Stomach (tissue), 19 donors: ENCODE measurements at places on chromosomes 5 and 9. TPM values are rescaled to one million over a fixed set of nuclear protein-coding genes. Genes with fewer than 3 reads are reported as not detected.
A peak's percentile ranks its signal among the peaks of the same experiment; 100 is the strongest.

DNA sequence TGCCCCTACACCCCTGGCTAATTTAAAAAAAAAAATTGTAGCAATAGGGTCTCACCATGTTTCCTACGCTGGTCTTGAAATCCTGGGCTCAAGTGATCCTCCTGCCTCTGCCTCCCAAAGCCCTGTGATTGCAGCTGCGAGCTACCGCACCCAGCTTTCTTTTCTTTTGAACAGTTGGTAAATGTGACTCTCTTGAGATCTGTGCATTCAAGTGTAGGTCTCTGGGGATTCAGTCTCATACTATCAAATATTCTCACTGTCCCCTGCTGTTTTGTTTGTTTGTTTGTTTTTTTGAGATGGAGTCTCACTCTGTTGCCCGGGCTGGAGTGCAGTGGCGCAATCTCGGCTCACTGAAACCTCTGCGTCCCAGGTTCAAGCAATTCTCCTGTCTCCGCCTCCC lies 42.3 kb upstream of the CXXC5 start:
- peaks cover 57% of the 10 kb centered on the region for H3K36me3 ChIP-seq
- H3K4me3 ChIP-seq: no peak overlapping the region
- no peaks in the 10 kb centered on the region for H3K27me3 ChIP-seq
- H3K27ac ChIP-seq: no peak overlapping the region
- no peaks in the 10 kb centered on the region for H3K4me1 ChIP-seq

GRCh38 chr5:179927824-179928223 lies 20.1 kb upstream of the TBC1D9B start:
- H3K4me3 ChIP-seq: no peak overlapping the region
- H3K4me1 ChIP-seq: no peaks in the 10 kb centered on the region
- no peaks in the 10 kb centered on the region for H3K36me3 ChIP-seq
- no peak for DNase-seq
- no peaks in the 10 kb centered on the region for H3K27me3 ChIP-seq

DNA sequence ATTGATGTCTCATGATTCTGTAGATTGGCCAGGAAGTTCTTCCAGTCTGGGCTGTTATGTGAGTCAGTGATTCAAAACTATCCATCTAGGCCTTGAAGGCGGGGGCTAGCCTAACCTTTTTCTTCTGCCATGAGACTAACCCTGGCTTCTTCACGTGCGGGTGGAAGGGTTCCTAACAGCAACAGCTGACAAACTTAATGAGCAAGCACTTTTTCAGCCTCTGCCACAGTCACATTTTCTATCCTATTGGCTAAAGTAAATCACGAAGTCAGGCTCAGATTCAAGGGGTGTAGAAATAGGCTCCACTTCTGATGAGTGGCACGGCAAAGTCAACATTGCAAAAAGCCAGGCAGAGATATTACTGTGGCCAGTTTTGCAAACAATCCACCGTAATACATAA lies 68.4 kb downstream of the STK32A start:
- DNase-seq: peak; percentile 3
- no peaks in the 10 kb centered on the region for H3K36me3 ChIP-seq
- H3K4me1 ChIP-seq: no peaks in the 10 kb centered on the region
- H3K27me3 ChIP-seq: no peaks in the 10 kb centered on the region
- peak overlapping the region; percentile 20 for H3K27ac ChIP-seq
- no peak overlapping the region for H3K4me3 ChIP-seq

- H3K36me3 ChIP-seq: no peaks in the 10 kb centered on the region
- H3K4me1 ChIP-seq: peaks cover 42% of the 10 kb centered on the region
- peak overlapping the region; percentile 86 for H3K27ac ChIP-seq
These were observed 78.1 kb downstream of the ADAMTS2 start for GRCh38 chr5:179267071-179267670.

DNA sequence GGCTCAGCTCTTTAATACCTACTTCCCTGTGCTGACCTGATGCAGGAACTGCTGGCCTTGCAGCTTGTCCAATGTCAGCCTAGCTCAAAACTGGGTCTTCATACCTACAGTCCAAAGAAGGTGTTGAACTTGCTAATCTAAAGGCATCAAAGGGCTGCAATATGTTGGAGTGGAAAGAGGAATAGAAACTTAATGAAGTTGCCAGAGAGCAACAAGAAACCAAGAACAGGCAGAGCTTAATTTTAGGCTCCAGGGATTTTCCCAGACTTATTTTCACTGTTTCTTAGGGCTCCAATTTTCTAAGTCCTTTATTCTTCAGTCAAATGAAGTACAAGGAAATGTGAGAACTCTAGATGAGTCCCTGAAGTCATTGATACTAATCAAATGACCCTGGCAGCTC lies 17.6 kb upstream of the ERCC6L2 start:
- no peak for DNase-seq
- no peaks in the 10 kb centered on the region for H3K27me3 ChIP-seq
- H3K27ac ChIP-seq: no peak overlapping the region
- no peak overlapping the region for H3K4me3 ChIP-seq

GRCh38 chr5:132273631-132274030 lies 16.1 kb downstream of the PDLIM4 start:
- no peak overlapping the region for H3K27ac ChIP-seq
- H3K4me1 ChIP-seq: peaks cover 37% of the 10 kb centered on the region
- H3K36me3 ChIP-seq: no peaks in the 10 kb centered on the region
- H3K4me3 ChIP-seq: no peak overlapping the region
- no peak for DNase-seq

DNA sequence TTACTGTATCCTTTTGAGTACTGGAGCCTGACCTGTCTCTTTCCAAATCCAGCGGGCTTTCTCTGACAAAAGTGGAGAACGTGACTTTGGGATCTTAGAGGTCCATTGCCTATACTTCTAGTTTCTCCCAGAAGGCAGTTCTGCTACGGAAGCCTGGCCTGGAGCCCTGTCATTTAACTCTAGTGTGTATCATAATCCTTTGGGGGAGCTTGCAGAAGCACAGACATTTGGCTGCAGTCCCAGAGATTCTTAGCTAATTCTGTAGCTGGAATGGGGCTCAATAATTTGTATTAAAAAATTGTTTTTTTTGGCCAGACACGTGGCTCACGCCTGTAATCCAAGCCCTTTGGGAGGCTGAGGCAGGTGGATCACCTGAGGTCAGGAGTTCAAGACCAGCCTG lies 3.0 kb downstream of the HARS2 start:
- DNase-seq: no peak
- peaks cover 51% of the 10 kb centered on the region for H3K36me3 ChIP-seq
- H3K27ac ChIP-seq: no peak overlapping the region
- H3K4me1 ChIP-seq: peaks cover 27% of the 10 kb centered on the region
- no peak overlapping the region for H3K4me3 ChIP-seq
- no peaks in the 10 kb centered on the region for H3K27me3 ChIP-seq

DNA sequence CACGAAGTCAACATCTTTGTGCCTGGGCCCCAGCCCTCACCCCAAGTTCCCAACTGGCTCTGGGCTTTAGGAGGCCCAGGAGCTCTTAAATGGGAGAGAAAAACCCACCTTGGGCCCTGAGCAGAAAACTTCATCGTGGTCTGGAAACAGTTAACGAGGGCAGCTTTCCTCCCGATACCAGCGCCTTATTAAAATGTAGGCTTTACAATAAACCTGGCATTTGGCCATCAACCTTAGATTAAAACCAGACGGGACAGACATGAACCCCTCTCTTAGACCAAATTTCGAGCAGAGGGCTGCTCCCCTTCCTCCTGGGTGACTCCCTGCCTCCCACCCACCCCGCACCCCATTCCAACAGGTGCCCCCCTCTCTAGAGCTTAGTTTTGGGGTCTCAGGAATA lies 39.4 kb downstream of the PRRX2 start:
- H3K36me3 ChIP-seq: no peaks in the 10 kb centered on the region
- H3K27me3 ChIP-seq: no peaks in the 10 kb centered on the region
- peaks cover 18% of the 10 kb centered on the region for H3K4me1 ChIP-seq
- H3K4me3 ChIP-seq: no peak overlapping the region

DNA sequence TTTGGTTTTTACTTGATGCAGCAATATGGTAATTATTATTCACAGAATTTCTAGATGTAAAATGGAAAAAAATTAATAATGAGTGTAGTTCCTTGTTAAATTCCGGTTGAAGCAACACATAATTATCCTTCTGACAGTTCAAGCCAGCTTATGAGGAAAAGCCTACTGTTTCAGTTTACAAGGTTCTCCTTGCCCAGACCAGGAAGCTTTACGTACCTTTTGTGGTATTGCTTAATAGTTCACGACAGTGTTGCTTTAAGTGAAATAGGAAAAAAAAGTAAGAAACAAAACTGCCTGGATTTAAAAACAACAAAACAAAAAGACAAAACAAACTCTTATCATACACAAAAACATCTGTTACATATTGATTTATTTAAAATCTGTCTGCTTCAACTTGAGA lies 547.3 kb upstream of the C9orf72 start:
- no peak overlapping the region for H3K4me3 ChIP-seq
- no peak for DNase-seq
- no peaks in the 10 kb centered on the region for H3K4me1 ChIP-seq
- no peak overlapping the region for H3K27ac ChIP-seq
- no peaks in the 10 kb centered on the region for H3K27me3 ChIP-seq

DNA sequence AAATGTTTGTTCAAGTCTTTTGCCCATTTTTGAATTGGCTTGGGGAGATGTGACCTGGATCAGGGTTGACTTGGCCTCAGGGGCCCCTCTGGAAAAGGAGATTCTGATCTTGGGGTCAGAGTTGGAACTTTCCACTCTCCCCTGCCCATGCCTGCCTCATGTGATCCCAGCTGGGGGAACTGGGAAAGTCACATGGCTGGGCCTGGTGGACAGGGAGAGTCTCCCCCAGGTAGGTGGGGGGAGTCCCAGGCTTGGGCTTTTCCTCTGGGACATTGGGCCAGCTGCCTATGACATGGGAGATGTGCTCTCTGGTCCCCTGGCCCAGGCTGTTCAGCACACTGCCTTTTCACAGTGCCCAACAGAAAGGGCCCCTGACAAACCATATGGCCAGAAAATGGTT lies 60.7 kb downstream of the NDST1 start:
- H3K27me3 ChIP-seq: no peaks in the 10 kb centered on the region

DNA sequence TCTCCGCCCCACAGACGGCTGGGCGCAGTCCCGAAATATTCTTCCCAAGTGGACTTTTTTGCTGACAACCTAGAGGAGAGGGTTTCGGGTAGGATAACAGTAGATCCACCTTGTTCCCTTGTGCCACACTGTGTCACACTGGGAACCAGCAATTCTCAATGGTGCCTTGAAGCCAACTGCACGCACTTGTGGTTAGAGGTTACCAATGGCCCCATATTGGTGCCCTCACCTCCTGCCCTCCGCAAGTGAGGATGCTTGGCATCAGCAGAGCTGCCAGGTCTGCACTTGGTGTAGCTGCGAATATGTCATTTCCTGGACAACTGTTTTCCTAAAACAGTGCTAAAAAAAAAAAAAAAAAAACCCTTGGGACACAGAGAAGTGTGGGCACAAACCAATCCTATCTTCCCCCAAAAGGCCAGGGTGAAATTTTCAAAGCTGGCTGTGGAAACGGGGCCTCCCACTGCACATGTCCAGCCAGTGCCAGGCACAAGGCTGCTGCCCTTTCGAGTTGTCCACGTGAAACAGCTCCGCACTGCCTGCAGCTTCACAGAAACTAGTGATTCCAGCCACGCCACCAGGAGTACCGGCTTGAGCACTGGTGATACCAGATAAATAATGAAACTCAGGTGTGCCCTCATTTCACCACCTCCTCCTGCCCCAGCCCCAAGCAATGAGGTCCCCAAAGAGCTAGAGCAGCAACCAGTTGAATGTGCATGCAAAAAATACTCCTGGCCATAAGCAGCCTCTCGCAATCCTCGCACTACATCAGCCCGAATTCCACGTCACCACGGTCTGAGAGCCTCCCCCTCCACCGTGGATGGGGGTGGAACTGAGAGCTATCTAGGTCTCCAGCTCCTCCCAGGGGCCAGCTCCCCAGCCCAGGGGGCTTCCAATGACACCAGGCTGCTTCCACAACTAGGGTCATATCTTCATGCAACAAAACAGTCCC lies 51.2 kb downstream of the USP20 start:
- H3K4me3 ChIP-seq: peak overlapping the region; percentile 26
- peaks cover 78% of the 10 kb centered on the region for H3K4me1 ChIP-seq
- DNase-seq: peak; percentile 54
- peaks cover 33% of the 10 kb centered on the region for H3K36me3 ChIP-seq

GRCh38 chr5:61052882-61053281 lies 107.9 kb downstream of the NDUFAF2 start:
- peaks cover 9% of the 10 kb centered on the region for H3K4me1 ChIP-seq
- no peak overlapping the region for H3K27ac ChIP-seq
- peak; percentile 7 for DNase-seq
- H3K27me3 ChIP-seq: no peaks in the 10 kb centered on the region

SEC16A gene
- 14.6 TPM for total RNA-seq

PCDHA5 gene
- total RNA-seq: not detected

MYMK gene
- not detected for total RNA-seq
